T-helper 17 cell (primary cell): ENCODE measurements at places on chromosomes 2 and 18.

GRCh38 chr18:43572163-43572562, 294.9 kb upstream of the SYT4 start:
- H3K4me3 ChIP-seq = no peak overlapping the region
- H3K36me3 ChIP-seq = no peaks in the 10 kb centered on the region
- no peak overlapping the region for H3K27ac ChIP-seq
- H3K27me3 ChIP-seq = peaks cover 12% of the 10 kb centered on the region
- no peaks in the 10 kb centered on the region for H3K4me1 ChIP-seq

DNA sequence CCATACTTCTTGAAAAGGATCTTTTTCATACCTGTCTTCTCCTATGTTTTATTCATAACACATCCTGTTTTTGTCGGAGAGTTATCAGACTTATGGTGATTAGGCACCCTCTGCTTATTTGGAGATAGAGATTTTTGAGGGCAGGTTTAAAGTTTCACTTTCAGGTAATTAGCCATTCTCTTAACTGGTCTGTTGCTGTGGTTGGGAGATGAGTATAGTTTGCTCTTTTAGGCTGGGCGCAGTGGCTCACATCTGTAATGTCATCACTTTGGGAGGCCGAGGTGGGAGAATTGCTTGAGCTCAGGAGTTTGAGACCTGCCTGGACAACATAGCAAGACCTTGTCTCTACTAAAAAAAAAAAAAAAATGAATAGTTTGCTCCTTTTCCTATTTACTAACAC, 25.3 kb downstream of the SFTPB start:
- peaks cover 3% of the 10 kb centered on the region for H3K36me3 ChIP-seq
- H3K4me3 ChIP-seq = peak overlapping the region; percentile 33
- no peak for DNase-seq

GRCh38 chr2:179272406-179273192, 8.0 kb upstream of the SESTD1 start:
- no peak overlapping the region for H3K4me3 ChIP-seq
- no peak for DNase-seq
- H3K27me3 ChIP-seq = peaks cover 19% of the 10 kb centered on the region
- H3K36me3 ChIP-seq = no peaks in the 10 kb centered on the region
- H3K4me1 ChIP-seq = peaks cover 2% of the 10 kb centered on the region
- no peak overlapping the region for H3K27ac ChIP-seq

DNA sequence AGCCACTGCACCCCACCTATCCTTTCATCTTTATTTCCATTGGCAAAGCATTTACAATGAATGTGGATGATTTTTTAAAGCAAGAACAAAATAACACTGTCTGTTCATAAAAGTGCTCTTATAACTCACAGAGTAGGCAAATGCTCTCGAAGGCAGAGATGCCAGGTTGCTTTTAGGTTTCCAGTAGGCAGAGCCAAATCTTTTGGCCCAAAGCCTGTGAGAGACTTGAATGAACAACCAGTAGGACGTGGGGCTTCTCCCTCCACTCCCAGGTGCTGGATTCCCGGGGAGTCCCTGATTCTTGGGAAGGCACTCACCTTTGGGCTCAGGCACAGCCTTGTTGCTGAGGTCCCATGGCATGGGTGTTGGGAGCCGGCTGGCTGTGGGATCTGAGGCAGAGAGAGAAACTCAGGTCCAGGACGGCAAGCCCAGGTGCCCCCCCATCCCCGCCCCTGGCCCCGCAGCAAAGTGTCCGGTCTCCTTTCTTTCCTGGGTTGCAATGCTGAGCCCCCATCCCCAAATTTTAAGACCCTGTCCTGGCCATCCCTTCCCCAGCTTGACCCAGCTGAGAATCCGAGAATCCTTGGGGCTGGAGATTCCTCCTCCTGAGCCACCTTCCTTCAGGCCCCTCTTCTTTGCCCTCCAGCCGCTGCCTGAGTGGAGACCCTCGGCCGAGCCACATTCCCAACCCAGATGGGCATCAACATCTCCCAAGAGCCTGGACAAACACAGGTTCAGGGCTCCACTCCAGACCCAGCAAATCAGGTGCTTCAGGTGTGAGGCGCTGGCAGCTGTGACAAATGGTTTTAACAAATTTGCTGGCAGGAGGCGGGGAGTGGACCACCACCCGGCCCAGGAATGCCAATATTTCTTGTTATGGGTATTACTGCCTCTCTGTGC, 5.8 kb downstream of the NEURL3 start:
- peaks cover 18% of the 10 kb centered on the region for H3K4me1 ChIP-seq
- no peak for DNase-seq
- no peaks in the 10 kb centered on the region for H3K36me3 ChIP-seq
- no peak overlapping the region for H3K4me3 ChIP-seq

DNA sequence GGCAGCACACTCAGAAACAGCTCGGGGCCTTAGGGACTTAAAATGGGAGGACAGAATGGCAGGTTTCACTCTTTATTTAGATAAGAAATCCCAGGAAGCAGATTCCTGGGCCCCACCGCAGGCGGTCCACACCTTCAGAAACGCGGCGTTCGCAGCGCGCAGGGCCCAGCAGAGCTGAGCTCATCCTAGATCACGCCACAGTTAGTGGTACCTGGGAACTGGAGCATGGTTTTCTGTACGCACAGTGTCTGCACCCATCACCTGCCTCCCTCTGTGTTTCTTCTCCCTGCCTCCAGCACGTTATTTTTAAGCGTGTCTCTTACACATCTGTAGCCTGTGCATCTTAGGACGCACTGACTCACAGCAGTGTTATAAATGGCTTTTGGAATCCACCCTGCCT, 242.1 kb downstream of the ALPK2 start:
- peaks cover 2% of the 10 kb centered on the region for H3K4me1 ChIP-seq
- H3K4me3 ChIP-seq = no peak overlapping the region
- peaks cover 11% of the 10 kb centered on the region for H3K27me3 ChIP-seq
- H3K36me3 ChIP-seq = peaks cover 3% of the 10 kb centered on the region

DNA sequence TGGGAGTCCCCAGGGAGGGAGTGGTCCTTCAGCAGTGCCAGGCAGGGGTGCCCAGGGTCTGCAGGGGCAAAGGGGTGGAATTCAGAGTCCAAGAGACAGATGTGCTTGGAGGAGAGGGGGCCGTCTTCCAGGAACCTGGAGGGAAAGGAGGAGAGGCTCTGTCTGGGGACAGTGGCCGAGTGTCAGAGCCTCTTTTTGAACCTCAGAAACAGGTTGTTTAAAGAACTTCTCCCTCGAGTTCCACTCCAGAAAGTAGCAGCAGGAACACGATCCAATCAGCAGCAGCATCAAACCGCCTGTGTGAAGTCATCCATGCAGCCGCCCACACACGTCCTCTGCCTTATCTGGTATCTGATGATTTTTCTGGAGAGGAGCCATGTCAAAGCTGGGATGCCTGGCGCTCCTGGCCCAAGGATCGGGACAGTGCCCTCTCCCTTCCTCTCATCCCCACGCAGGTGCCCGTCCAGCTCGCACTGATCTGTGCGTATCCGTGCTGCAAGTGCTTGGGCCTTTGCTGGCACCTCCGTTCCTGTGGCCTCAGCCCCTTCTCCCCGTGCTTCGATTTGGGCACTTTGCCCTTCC, 205.1 kb downstream of the NDUFA10 start:
- H3K4me1 ChIP-seq = peaks cover 6% of the 10 kb centered on the region
- no peak overlapping the region for H3K27ac ChIP-seq
- no peak overlapping the region for H3K4me3 ChIP-seq
- H3K36me3 ChIP-seq = no peaks in the 10 kb centered on the region
- no peak for DNase-seq

DNA sequence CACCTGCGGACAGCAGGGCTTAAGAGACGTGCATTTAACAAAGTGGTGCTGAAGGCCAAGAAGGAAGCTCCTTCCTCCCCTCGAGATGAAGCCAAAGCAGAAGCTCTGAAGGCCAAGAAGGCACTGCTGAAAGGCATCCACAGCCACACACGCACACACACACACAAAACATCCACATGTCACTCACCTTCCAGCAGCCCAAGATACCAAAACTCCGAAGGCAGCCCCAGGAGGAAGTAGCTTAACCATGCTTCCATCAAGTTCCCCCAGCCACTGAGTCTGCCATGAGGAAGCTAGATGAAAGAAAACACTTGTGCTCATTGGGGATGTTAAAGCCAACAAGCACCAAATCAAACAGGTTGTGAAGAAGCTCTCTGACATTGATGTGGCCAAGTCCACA, 175.7 kb upstream of the POU3F3 start:
- no peak for DNase-seq
- no peak overlapping the region for H3K27ac ChIP-seq
- H3K4me3 ChIP-seq = no peak overlapping the region

- H3K27me3 ChIP-seq = no peaks in the 10 kb centered on the region
- no peaks in the 10 kb centered on the region for H3K4me1 ChIP-seq
- no peak for DNase-seq
- H3K27ac ChIP-seq = no peak overlapping the region
These were observed 68.0 kb downstream of the STEAP3 start for GRCh38 chr2:119291588-119292167.

- no peak overlapping the region for H3K4me3 ChIP-seq
- no peak overlapping the region for H3K27ac ChIP-seq
- no peak for DNase-seq
These were observed 37.3 kb upstream of the TANK start for GRCh38 chr2:161122772-161123530.

- no peak overlapping the region for H3K27ac ChIP-seq
- H3K36me3 ChIP-seq = no peaks in the 10 kb centered on the region
- peaks cover 22% of the 10 kb centered on the region for H3K4me1 ChIP-seq
- DNase-seq = no peak
- no peak overlapping the region for H3K4me3 ChIP-seq
- H3K27me3 ChIP-seq = peaks cover 2% of the 10 kb centered on the region
These were observed 166.5 kb upstream of the NCK2 start for GRCh38 chr2:105578166-105578565.

- DNase-seq = no peak
- no peaks in the 10 kb centered on the region for H3K27me3 ChIP-seq
- H3K27ac ChIP-seq = peak overlapping the region; percentile 69
- no peaks in the 10 kb centered on the region for H3K36me3 ChIP-seq
These were observed 179.6 kb downstream of the RNF144A start for GRCh38 chr2:7096726-7097352.
